ENCODE measurements at places on chromosomes 12 and 14.

GRCh38 chr12:22044391-22044790 lies 1.6 kb upstream of the CMAS start:
- no peak overlapping the region for H3K4me3 ChIP-seq
- no peak for DNase-seq
- no peaks in the 10 kb centered on the region for H3K27me3 ChIP-seq

- no peak overlapping the region for H3K27ac ChIP-seq
- H3K36me3 ChIP-seq: no peaks in the 10 kb centered on the region
- 0 out of 2 replicates have a peak, but pooled peaks cover 9% of the 10 kb centered on the region for H3K27me3 ChIP-seq
Measured at GRCh38 chr12:127625176-127625771, 641.7 kb upstream of the TMEM132C start.

GRCh38 chr12:119178544-119179334 lies at the start of gene HSPB8:
HSPB8 (plus strand) TSS chr12:119178931; CDS start chr12:119179313, 382 bp downstream.
- H3K27me3 ChIP-seq: peaks cover 7% of the 10 kb centered on the region
- H3K36me3 ChIP-seq: no peaks in the 10 kb centered on the region
- DNase-seq: peak; percentile 47
- H3K4me1 ChIP-seq: peaks cover 24% of the 10 kb centered on the region

DNA sequence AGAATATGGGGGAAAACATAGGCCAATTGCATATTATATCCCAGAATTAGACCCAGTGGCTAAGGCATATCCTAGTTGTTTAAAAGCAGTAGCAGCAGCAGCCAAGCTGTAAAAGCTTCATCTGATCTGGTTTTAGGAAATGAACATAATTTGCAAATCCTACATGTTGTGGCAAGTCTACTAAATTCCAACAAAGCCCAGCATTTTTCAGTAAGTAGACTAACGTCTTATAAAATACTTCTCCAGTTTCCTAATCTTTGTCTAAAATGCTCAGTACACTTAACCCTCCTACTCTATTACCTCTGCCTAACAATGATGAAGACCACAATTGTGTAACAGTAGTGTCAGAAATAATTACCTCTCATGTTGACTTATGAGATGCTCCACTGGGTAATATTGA lies 70.9 kb upstream of the RERGL start:
- DNase-seq: no peak
- H3K4me1 ChIP-seq: no peaks in the 10 kb centered on the region
- no peaks in the 10 kb centered on the region for H3K36me3 ChIP-seq
- no peaks in the 10 kb centered on the region for H3K27me3 ChIP-seq

- DNase-seq: peak; percentile 87
- H3K27ac ChIP-seq: peak overlapping the region; percentile 37
- H3K36me3 ChIP-seq: no peaks in the 10 kb centered on the region
- H3K4me1 ChIP-seq: peaks cover 31% of the 10 kb centered on the region
- H3K27me3 ChIP-seq: no peaks in the 10 kb centered on the region
Measured at GRCh38 chr14:95294834-95295599, 24.7 kb downstream of the CLMN start.

GRCh38 chr14:72942934-72943333 lies 16.7 kb downstream of the DCAF4 start:
- H3K4me3 ChIP-seq: no peak overlapping the region
- peaks cover 45% of the 10 kb centered on the region for H3K36me3 ChIP-seq
- H3K27me3 ChIP-seq: no peaks in the 10 kb centered on the region
- no peak overlapping the region for H3K27ac ChIP-seq

DNA sequence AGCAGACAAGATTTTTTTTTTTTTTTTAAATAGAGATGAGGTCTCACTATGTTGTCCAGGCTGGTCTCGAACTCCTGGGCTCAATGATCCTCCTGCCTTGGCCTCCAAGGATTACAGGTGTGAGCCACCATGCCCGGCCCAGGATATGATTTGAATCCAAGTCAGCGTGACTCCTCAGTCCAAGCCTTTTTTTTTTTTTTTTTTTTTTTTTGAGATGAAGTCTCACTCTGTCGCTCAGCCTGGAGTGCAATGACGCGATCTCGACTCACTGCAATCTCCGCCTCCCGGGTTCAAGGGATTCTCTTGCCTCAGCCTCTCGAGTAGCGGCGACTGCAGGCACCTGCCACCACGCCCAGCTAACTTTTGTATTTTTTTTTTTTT lies 6.9 kb downstream of the CABP1 start:
- H3K27ac ChIP-seq: no peak overlapping the region
- H3K36me3 ChIP-seq: no peaks in the 10 kb centered on the region
- no peak for DNase-seq
- H3K4me1 ChIP-seq: peaks cover 5% of the 10 kb centered on the region
- H3K4me3 ChIP-seq: no peak overlapping the region

- no peak overlapping the region for H3K27ac ChIP-seq
- no peak overlapping the region for H3K4me3 ChIP-seq
- peaks cover 78% of the 10 kb centered on the region for H3K27me3 ChIP-seq
- H3K36me3 ChIP-seq: no peaks in the 10 kb centered on the region
- no peaks in the 10 kb centered on the region for H3K4me1 ChIP-seq
Measured at GRCh38 chr14:28783664-28784063, 17.1 kb downstream of the FOXG1 start.

DNA sequence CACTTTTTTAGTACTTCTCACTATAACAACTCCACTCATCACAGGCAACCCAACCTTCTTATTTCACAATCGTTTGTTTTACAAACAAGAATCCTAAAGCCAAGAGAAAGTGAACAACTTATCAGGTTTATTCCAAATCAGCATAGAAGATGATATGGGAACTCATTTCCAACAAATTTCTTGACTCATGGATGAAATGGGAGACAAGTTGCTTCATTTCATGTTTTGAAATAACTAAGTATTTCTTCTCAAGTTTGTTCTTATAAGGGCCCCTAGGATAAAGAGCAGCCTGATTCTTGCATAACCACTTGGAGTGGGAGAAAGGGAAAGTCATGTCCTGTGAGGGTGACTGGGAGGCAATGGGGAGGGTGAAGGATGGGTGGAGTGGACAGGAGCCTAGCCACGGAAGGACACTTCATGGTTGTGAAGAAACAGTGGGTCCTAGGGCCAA lies 168.3 kb downstream of the DUSP6 start:
- H3K4me3 ChIP-seq: no peak overlapping the region
- H3K36me3 ChIP-seq: no peaks in the 10 kb centered on the region
- no peak overlapping the region for H3K27ac ChIP-seq
- DNase-seq: peak; percentile 35

- DNase-seq: peak; percentile 92
- no peaks in the 10 kb centered on the region for H3K36me3 ChIP-seq
- H3K4me1 ChIP-seq: no peaks in the 10 kb centered on the region
- H3K27me3 ChIP-seq: no peaks in the 10 kb centered on the region
Measured at GRCh38 chr14:105351920-105352851, 37.6 kb downstream of the PACS2 start.

- H3K36me3 ChIP-seq: no peaks in the 10 kb centered on the region
- H3K4me3 ChIP-seq: peak overlapping the region; percentile 51
- no peaks in the 10 kb centered on the region for H3K27me3 ChIP-seq
- H3K4me1 ChIP-seq: peaks cover 46% of the 10 kb centered on the region
- H3K27ac ChIP-seq: peak overlapping the region; percentile 84
Measured at GRCh38 chr12:96486751-96487613, 2.4 kb upstream of the CFAP54 start.

GRCh38 chr12:100382338-100382737 lies 25.5 kb downstream of the SLC17A8 start:
- H3K27me3 ChIP-seq: peaks cover 18% of the 10 kb centered on the region
- H3K36me3 ChIP-seq: no peaks in the 10 kb centered on the region
- no peaks in the 10 kb centered on the region for H3K4me1 ChIP-seq

Data from PC-3 (cell line).